ENCODE measurements at places on chromosomes 3 and 15.

DNA sequence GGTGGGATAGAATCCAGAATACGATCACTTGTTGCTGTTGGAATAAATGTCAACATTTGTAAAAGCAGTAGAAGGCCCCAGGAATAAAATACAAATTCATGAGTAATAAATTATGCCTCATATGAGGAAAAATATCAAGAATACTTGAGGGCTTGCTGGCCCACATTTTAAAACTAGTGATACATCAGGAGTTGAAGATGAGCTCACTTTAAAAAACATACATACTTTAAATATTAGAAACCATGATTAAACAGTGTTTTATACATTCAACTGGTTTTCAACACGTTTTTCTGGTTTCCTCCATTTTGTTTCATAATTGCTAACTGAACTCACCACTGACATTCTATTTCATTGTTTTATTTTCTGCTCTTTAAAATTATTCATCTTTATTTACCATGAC is 141.4 kb downstream of the TFG start:
- peak; percentile 74 for DNase-seq

DNA sequence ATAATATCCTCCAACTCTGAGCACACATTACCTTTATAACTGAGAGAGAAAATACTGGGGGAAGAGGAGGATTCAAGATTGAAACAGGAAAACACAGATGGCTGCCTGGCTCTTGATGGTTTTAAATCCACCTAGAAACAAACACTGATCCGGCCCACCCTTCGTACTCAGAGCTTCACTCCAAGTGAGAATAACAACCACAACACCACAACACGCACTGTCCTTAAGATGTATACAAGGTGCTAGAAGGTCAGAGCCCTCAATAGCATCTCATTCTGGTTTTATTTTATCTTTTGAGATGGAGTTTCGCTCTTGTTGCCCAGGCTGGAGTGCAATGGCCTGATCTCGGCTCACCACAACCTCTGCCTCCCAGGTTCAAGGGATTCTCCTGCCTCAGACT is 9.9 kb downstream of the IP6K2 start:
- DNase-seq = no peak

- peak; percentile 79 for DNase-seq
Measured at GRCh38 chr3:72829701-72830100, 18.5 kb downstream of the SHQ1 start.

DNA sequence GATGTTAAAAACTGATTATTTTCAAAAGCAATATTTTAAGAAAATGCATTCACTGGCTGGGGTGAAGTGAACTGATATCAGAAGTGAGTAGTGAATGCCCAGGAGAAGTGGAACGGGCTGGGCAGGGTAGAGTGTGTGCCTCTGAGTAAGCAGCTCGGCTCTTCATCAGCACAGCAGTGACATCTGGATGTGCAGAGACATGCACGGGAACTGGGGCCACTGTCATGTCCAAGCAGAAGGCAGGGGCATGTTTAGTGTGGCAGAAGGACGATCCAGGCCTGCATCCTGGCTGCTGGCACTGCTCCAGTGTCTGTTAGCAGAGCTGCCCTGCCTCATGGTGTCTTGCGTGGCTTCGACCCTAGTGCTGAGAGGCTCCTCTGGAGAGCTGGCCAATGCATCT is 305.6 kb upstream of the LRRFIP2 start:
- no peak for DNase-seq

- no peak for DNase-seq
Measured at GRCh38 chr3:45387636-45388348, 584 bp upstream of the LARS2 start.

GRCh38 chr3:93843981-93844380 is 129.7 kb downstream of the PROS1 start:
- DNase-seq = peak; percentile 67
